Activated T-helper 2 cell treated with anti-CD3 and anti-CD28 coated beads, Interferon-gamma antibody, Interleukin-2, Interleukin-4, amounts not matched to agents 10 μg/mL and 5 μg/mL and 100 μg/mL, durations not matched to agents 14 hours and 24 hours and 36 hours (primary cell): ENCODE measurements at places on chromosomes 3 and 15. TPM values are rescaled to one million over a fixed set of nuclear protein-coding genes. Genes with fewer than 3 reads are reported as not detected.

DNA sequence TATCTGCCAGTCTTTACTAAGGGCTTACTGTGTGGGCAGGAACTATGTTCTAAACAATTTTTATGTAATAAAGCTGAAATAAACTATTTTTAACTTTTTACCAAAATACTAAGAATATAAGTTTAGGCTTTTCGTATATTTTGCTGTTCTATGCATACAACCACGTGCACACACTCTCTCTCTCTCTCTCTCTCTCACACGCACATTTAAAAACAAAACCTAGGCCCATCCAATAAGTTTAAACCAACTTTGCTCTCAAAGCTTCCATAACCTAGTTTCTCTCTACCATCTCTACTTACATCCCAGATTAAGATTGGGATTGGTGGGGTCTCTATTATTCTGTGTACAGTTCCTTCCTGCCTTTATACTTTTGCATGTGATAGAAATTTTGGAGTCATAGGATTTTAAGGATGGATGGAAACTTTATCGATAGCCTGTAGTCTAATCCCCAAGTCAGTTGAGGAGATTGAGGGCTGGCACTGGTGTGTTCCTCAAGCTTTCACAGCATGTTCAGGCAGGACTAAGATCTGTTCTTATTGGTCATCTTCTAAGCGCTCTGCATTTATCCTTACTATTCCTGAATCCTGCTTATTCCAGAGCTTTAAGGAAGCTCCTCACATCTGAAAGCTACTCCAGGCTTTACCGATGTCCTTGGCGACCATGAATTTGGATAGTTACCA, 1.8 kb downstream of the GPR171 start:
- H3K36me3 ChIP-seq = peaks cover 66% of the 10 kb centered on the region
- H3K27me3 ChIP-seq = no peaks in the 10 kb centered on the region
- H3K4me3 ChIP-seq = peak overlapping the region; percentile 91
- DNase-seq = no peak
- H3K4me1 ChIP-seq = peaks cover 41% of the 10 kb centered on the region

- H3K27me3 ChIP-seq = peaks cover 44% of the 10 kb centered on the region
- peaks cover 28% of the 10 kb centered on the region for H3K36me3 ChIP-seq
- peaks cover 45% of the 10 kb centered on the region for H3K4me1 ChIP-seq
Observed at GRCh38 chr3:158109295-158109803, 540 bp upstream of the RSRC1 start.

GRCh38 chr3:133835961-133836360, 30.3 kb downstream of the SRPRB start:
- H3K27me3 ChIP-seq = no peaks in the 10 kb centered on the region
- no peak overlapping the region for H3K4me3 ChIP-seq
- no peaks in the 10 kb centered on the region for H3K36me3 ChIP-seq
- H3K4me1 ChIP-seq = no peaks in the 10 kb centered on the region

GRCh38 chr3:187491371-187491770, 123.2 kb downstream of the RTP4 start:
- peaks cover 14% of the 10 kb centered on the region for H3K27me3 ChIP-seq
- no peaks in the 10 kb centered on the region for H3K4me1 ChIP-seq
- no peak for DNase-seq

DNA sequence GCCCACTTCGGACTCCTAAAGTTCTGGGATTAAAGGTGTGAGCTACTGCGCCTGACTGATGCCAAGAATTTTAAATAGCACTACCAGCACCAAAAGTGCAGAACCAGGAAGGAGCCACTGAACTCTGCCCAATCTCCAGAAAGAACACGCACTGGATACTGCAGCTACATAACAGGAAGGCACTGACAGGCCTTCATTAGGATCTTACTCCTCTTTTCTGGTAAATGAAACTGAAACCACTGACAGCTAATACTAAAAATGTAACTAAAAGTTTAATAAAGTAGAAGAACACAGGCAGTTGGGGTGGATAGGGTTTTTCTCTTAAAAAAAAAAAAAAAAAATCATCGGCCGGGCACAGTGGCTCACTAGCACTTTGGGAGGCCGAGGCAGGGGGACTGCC, 74.1 kb upstream of the CHRM5 start:
- no peak overlapping the region for H3K4me3 ChIP-seq
- no peak for DNase-seq
- H3K4me1 ChIP-seq = peaks cover 12% of the 10 kb centered on the region
- H3K27me3 ChIP-seq = no peaks in the 10 kb centered on the region

DNA sequence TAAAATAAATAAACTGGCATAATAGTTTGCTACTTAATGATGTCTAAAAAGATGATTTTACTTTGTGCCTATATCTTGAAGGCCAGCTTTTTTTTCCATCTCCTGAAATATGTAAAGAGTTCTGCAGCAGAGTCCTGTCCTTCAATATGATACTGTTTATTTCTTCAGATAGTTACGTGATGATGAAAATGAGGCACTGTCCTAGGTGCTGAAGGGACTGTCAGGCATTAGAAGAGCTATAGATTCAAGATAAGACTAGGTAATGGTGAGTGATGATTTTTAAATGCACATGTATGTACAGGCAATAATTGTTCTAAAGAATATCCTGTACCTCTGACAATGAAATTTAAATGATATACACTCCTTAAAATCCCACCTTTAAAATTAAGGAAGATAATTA, 326.9 kb upstream of the DNAJC19 start:
- no peak for DNase-seq
- H3K27ac ChIP-seq = no peak overlapping the region
- no peak overlapping the region for H3K4me3 ChIP-seq
- H3K36me3 ChIP-seq = no peaks in the 10 kb centered on the region
- H3K27me3 ChIP-seq = no peaks in the 10 kb centered on the region

DNA sequence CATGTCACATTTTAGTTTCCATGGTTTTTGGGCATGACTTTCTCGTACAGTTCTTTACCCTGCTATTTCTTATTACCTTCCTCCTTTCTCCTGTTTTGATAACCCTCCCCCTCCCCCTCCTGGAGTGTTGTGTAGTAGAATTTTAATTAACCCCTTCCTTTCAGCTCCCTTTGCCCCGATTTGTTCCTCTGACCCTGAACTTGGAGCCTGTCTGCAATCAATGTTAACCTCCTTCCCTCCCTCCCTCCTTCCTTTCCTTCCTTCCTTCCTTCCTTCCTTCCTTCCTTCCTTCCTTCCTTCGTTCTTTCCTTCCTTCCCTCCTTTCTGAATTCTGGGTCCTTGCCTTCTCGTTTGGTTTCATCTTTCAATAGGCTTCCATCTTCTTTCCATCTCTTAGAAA, 90.4 kb downstream of the ECT2 start:
- H3K4me1 ChIP-seq = peaks cover 1% of the 10 kb centered on the region
- no peak overlapping the region for H3K4me3 ChIP-seq
- DNase-seq = no peak
- H3K27me3 ChIP-seq = peaks cover 16% of the 10 kb centered on the region
- no peak overlapping the region for H3K27ac ChIP-seq
- no peaks in the 10 kb centered on the region for H3K36me3 ChIP-seq

GRCh38 chr3:65963787-65964677, 74.7 kb downstream of the MAGI1 start:
- no peak for DNase-seq
- H3K4me1 ChIP-seq = peaks cover 33% of the 10 kb centered on the region
- H3K36me3 ChIP-seq = no peaks in the 10 kb centered on the region
- peak overlapping the region; percentile 32 for H3K4me3 ChIP-seq
- H3K27me3 ChIP-seq = no peaks in the 10 kb centered on the region
- H3K27ac ChIP-seq = peak overlapping the region; percentile 96

- H3K4me3 ChIP-seq = no peak overlapping the region
- no peaks in the 10 kb centered on the region for H3K27me3 ChIP-seq
- no peak for DNase-seq
- H3K4me1 ChIP-seq = peaks cover 8% of the 10 kb centered on the region
- H3K36me3 ChIP-seq = no peaks in the 10 kb centered on the region
Observed at GRCh38 chr15:79373728-79374127, 58.4 kb upstream of the MINAR1 start.

DNA sequence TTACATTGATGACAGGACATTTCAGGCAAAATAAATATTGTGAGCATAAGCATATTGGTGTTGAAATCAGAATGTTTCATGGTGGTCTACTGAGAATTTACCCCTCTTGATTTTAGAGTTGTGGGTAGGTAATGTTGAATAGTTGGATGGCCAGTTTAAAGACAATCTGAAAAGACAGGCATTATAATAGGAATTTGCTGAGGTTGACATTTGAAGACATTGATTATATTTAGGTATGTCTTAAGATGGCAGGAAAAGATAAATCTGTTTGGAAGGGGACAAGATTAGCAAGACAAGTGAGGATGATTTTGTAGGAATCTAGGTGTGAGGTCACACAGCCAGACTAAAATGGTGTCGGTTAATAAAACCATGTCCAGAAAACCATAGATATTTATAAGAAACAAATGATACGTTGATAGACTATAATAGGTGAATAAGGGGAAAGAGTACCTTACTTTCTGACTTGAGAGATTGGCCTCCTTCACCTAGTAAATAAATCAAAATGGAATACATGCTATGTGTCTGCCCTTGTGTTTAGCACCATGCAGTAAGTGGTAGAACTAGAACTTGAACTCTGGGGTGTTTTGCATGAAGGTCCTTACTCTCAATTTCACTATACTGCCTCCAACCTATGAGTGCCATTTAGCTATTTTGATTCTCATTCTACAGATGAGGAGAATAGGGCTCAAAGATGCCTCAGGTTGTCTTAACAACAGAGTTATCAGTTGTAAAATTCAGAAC, 57.9 kb downstream of the ALCAM start:
- DNase-seq = no peak
- H3K36me3 ChIP-seq = no peaks in the 10 kb centered on the region
- H3K4me3 ChIP-seq = no peak overlapping the region
- no peaks in the 10 kb centered on the region for H3K4me1 ChIP-seq
- no peak overlapping the region for H3K27ac ChIP-seq
- no peaks in the 10 kb centered on the region for H3K27me3 ChIP-seq

- H3K27me3 ChIP-seq = no peaks in the 10 kb centered on the region
- no peaks in the 10 kb centered on the region for H3K36me3 ChIP-seq
- peaks cover 9% of the 10 kb centered on the region for H3K4me1 ChIP-seq
- no peak overlapping the region for H3K27ac ChIP-seq
- no peak for DNase-seq
- no peak overlapping the region for H3K4me3 ChIP-seq
Observed at GRCh38 chr15:100726421-100727190, 124.2 kb downstream of the ASB7 start.

DNA sequence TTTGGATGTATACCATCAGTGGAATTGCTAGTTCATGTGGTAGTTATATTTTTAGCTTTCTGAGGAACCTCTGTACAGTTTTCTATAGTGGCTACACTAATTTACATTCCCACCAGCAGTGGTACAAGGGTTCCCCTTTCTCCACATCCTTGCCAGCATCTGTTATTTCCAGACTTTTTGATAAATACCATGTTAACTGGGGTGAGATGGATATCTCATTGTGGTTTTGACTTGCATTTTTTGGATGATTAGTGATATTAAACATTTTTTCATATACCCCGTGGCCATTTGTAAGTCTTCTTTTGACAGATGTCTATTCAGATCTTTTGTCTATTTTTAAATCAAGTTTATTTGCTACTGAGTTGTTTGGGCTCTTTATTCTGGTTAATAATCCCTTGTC, 455.6 kb upstream of the RARB start:
- H3K27me3 ChIP-seq = no peaks in the 10 kb centered on the region
- H3K27ac ChIP-seq = no peak overlapping the region
- DNase-seq = no peak
- H3K4me1 ChIP-seq = no peaks in the 10 kb centered on the region
- H3K36me3 ChIP-seq = no peaks in the 10 kb centered on the region

GRCh38 chr3:14938954-14939353, 8.4 kb upstream of the NR2C2 start:
- no peak for DNase-seq
- H3K36me3 ChIP-seq = peaks cover 17% of the 10 kb centered on the region
- peaks cover 3% of the 10 kb centered on the region for H3K27me3 ChIP-seq
- H3K4me1 ChIP-seq = peaks cover 2% of the 10 kb centered on the region

NUP210 gene
- 143 and 148 TPM in 2 replicates for total RNA-seq

GLDN gene
- 0.34 and 0.62 TPM in 2 replicates for total RNA-seq

XXYLT1 gene
- total RNA-seq = 15.8 and 16.1 TPM in 2 replicates

MRPL3 gene
- total RNA-seq = 149 and 157 TPM in 2 replicates

CCDC9B gene
- total RNA-seq = 0.34 and 0.41 TPM in 2 replicates

SEC11A gene
- 115 and 117 TPM in 2 replicates for total RNA-seq
